Activated naive CD4-positive, alpha-beta T cell treated with anti-CD3 and anti-CD28 coated beads for 36 hours (primary cell): ENCODE measurements at places on chromosomes 7 and 10. TPM values are rescaled to one million over a fixed set of nuclear protein-coding genes. Genes with fewer than 3 reads are reported as not detected.

- H3K4me1 ChIP-seq, result no peaks in the 10 kb centered on the region
- H3K36me3 ChIP-seq, result no peaks in the 10 kb centered on the region
- no peak overlapping the region for H3K27ac ChIP-seq
- DNase-seq, result peak; percentile 18
- no peak overlapping the region for H3K4me3 ChIP-seq
Observed at GRCh38 chr10:103736763-103737162, 118.6 kb downstream of the SH3PXD2A start.

The RADIL gene
- 0.42 TPM for total RNA-seq

DNA sequence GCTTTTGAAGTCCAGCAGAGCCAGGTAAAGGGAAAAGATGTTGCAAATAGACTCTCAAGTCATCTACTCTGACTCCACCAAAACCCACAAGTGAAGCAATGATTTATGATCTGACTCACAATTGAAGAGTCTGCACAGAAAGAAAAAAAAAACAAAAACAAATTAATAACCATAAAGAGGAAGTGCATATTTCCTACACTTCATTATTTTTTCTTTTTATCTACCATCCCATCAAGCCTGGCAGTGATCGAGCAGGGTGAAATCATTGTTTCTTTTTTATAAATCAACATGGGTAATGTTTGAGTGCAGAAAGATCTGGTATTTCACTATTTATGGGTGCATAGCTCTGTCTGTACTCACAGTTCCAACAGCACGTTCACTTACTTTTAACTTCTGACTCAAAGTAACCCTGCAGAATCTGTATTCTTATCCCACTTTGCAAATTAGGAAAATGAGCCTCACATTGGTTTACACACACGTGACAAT lies 829.0 kb downstream of the TNS3 start:
- H3K4me3 ChIP-seq, result no peak overlapping the region
- H3K27me3 ChIP-seq, result no peaks in the 10 kb centered on the region
- no peak for DNase-seq
- no peaks in the 10 kb centered on the region for H3K36me3 ChIP-seq
- H3K4me1 ChIP-seq, result no peaks in the 10 kb centered on the region

- peak; percentile 20 for DNase-seq
- H3K4me1 ChIP-seq, result peaks cover 28% of the 10 kb centered on the region
- H3K4me3 ChIP-seq, result no peak overlapping the region
- H3K36me3 ChIP-seq, result peaks cover 5% of the 10 kb centered on the region
- no peaks in the 10 kb centered on the region for H3K27me3 ChIP-seq
Observed at GRCh38 chr10:112532189-112532588, 85.2 kb downstream of the VTI1A start.

GRCh38 chr7:511476-512145 lies 8.0 kb downstream of the PDGFA start:
- H3K4me3 ChIP-seq, result no peak overlapping the region
- no peaks in the 10 kb centered on the region for H3K36me3 ChIP-seq
- H3K27ac ChIP-seq, result no peak overlapping the region
- H3K27me3 ChIP-seq, result peaks cover 16% of the 10 kb centered on the region
- no peak for DNase-seq

GRCh38 chr10:598415-599170 lies 90.9 kb downstream of the DIP2C start:
- H3K27me3 ChIP-seq, result no peaks in the 10 kb centered on the region
- H3K27ac ChIP-seq, result no peak overlapping the region
- H3K4me3 ChIP-seq, result no peak overlapping the region
- H3K36me3 ChIP-seq, result no peaks in the 10 kb centered on the region
- no peaks in the 10 kb centered on the region for H3K4me1 ChIP-seq
- no peak for DNase-seq

The PRSS37 gene
- total RNA-seq, result not detected

- H3K27ac ChIP-seq, result no peak overlapping the region
- peaks cover 69% of the 10 kb centered on the region for H3K4me1 ChIP-seq
- H3K27me3 ChIP-seq, result no peaks in the 10 kb centered on the region
Observed at GRCh38 chr10:59892697-59893096, 13.7 kb downstream of the CCDC6 start.

- peaks cover 8% of the 10 kb centered on the region for H3K27me3 ChIP-seq
- H3K4me1 ChIP-seq, result no peaks in the 10 kb centered on the region
- no peak for DNase-seq
- no peak overlapping the region for H3K27ac ChIP-seq
Observed at GRCh38 chr10:113041841-113042750, 92.0 kb downstream of the TCF7L2 start.

DNA sequence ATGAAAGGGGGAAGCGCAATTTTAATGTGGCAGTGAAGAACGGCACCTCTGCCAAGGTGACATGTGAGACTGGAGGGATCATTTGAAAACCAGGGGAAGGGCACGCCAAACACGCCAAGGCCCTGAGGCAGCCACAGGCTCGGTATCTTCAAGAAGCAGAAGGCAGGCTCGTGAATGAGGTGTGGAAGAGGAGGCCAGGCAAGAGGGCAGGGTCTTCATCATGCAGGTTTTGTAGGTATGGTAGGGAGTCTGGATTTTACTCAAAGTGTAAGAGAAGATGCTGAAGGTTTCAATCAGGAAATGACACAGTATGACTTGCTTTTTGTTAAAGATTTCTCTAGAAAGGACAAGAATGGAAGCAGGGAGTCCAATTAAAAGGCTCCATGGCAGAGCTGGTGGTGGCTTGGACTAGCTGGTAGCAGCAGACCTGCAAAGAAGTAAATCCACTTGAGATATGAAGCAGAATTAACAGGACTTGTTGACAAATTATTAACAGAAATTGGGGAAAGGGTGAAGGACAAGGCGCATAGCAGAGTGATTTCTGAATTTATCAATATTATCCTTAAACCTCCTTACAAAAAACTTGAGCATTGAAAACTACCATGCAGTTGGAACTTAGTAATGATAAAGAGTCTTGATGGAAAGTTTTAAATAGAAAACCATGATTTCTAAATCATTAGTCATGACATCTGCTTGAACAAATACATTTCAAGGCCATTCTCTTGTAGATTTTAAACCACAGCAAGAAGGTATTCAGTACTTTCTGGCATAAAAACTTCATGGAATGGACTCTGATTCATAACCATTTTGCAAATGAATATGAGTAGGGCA lies 70.4 kb downstream of the COA1 start:
- peak overlapping the region; percentile 28 for H3K4me3 ChIP-seq
- H3K27ac ChIP-seq, result peak overlapping the region; percentile 96
- peak; percentile 74 for DNase-seq
- peaks cover 26% of the 10 kb centered on the region for H3K36me3 ChIP-seq
- H3K27me3 ChIP-seq, result no peaks in the 10 kb centered on the region

GRCh38 chr10:72065439-72066025 lies 22.8 kb downstream of the SPOCK2 start:
- peaks cover 19% of the 10 kb centered on the region for H3K4me1 ChIP-seq
- H3K36me3 ChIP-seq, result peaks cover 36% of the 10 kb centered on the region
- H3K27ac ChIP-seq, result no peak overlapping the region
- no peak overlapping the region for H3K4me3 ChIP-seq
- DNase-seq, result no peak

The GRM3 gene
- not detected for total RNA-seq

GRCh38 chr7:30775992-30776391 lies 4.8 kb downstream of the MINDY4 start:
- DNase-seq, result no peak
- no peak overlapping the region for H3K27ac ChIP-seq
- H3K4me1 ChIP-seq, result peaks cover 5% of the 10 kb centered on the region
- no peaks in the 10 kb centered on the region for H3K27me3 ChIP-seq

The HOXA1 gene
- 0.24 TPM for total RNA-seq
